Stimulated activated CD8-positive, alpha-beta memory T cell treated with anti-CD3 and anti-CD28 coated beads, Interleukin-7, amount 100 ng/mL, for 48 hours (primary cell): ENCODE measurements at places on chromosomes 16 and 17.

GRCh38 chr17:876272-876671, 94.1 kb downstream of the MRM3 start:
- DNase-seq: no peak

GRCh38 chr17:5516060-5516792, 29.9 kb downstream of the MIS12 start:
- no peak for DNase-seq

GRCh38 chr17:77491921-77492445, 351.2 kb downstream of the SEC14L1 start:
- no peak for DNase-seq

DNA sequence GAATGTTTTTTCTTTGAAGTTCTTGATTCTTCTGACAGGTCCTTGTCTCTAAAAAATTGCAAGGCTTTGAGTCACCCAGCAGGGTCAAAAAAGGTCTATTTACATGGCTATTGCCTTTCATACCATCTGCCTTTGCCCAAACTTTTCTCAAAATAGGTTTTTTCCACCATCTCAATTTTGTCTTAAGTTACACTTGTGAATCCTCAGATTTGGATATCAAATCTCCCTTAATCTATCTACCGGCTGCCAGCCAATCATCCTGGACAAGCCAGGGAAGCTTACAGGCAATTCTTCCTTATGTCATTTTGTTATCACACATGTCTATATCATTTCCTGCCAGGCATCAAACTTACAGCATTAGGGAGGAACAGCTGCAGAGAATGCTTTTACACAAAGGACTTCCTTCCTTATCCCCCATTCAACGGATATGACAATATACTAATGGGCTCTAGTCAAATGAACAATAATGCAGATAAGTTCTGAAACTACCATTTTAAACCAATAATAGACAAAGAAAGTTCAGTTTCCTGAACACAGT, 104.1 kb upstream of the CORO6 start:
- no peak for DNase-seq
